ENCODE measurements at places on chromosomes 12 and 14. TPM values are rescaled to one million over a fixed set of nuclear protein-coding genes. Genes with fewer than 3 reads are reported as not detected.
A peak's percentile ranks its signal among the peaks of the same experiment; 100 is the strongest.

KRT83 gene
- total RNA-seq, result not detected

GRCh38 chr14:21978184-21978998 lies 304.8 kb upstream of the OR4E1 start:
- H3K27me3 ChIP-seq, result peaks cover 3% of the 10 kb centered on the region
- H3K4me1 ChIP-seq, result no peaks in the 10 kb centered on the region
- no peak overlapping the region for H3K27ac ChIP-seq
- DNase-seq, result peak; percentile 25

GRCh38 chr14:91545946-91546716 lies 36.0 kb upstream of the PPP4R3A start:
- no peaks in the 10 kb centered on the region for H3K36me3 ChIP-seq
- no peak overlapping the region for H3K27ac ChIP-seq
- H3K27me3 ChIP-seq, result no peaks in the 10 kb centered on the region
- no peak for DNase-seq

DNA sequence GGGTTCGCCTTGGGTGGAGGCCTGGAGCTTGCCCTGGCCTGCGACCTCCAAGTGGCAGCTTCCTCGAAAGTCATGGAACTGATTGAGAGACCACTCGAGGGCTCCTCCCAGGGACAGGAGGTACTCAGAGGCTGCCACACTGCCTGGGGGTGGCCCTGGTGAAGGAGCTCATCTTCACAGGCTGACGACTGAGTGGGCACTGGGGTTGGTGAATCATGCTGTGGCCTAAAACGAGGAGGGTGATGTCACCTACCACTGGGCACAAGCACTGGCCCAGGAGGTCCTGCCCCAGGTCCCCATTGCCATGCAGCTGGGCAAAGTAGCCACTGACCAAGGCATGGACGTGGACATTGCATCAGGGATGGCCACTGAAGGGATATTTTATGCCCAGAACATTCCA lies 32.1 kb downstream of the ITPR2 start:
- no peak overlapping the region for H3K27ac ChIP-seq
- no peak overlapping the region for H3K4me3 ChIP-seq
- no peaks in the 10 kb centered on the region for H3K27me3 ChIP-seq
- no peak for DNase-seq
- H3K36me3 ChIP-seq, result no peaks in the 10 kb centered on the region

GPD1 gene
- not detected for total RNA-seq

Data from transverse colon (tissue), 4 donors.